ENCODE measurements at places on chromosomes 7 and 10.

DNA sequence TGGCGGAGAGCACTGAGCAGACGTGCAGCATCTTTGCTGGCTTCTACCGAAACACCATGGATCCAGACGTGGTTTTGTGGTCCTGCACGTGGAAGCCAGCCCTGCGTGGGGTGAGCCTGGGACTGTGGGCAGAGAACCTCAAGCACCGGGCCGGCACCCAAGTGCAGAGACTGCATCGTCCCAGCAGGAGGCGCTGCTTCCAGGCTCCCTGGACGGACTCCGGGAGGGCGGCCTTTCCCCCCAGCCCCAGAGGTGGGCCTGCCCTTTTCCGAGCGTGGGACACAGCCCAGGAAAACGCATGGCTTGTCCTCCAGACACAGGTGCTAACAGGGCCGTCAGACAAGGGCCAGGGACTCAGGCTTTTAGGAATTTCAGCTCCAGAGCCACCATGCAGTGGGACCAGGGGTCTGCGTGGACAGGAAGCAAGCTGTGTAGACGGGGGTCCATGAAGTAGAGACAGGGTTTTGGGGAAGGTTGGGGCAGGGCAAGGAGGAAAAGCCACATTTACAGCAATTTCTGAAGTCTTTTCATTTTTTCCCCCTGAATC is 303.9 kb downstream of the WDR37 start:
- no peak for DNase-seq

DNA sequence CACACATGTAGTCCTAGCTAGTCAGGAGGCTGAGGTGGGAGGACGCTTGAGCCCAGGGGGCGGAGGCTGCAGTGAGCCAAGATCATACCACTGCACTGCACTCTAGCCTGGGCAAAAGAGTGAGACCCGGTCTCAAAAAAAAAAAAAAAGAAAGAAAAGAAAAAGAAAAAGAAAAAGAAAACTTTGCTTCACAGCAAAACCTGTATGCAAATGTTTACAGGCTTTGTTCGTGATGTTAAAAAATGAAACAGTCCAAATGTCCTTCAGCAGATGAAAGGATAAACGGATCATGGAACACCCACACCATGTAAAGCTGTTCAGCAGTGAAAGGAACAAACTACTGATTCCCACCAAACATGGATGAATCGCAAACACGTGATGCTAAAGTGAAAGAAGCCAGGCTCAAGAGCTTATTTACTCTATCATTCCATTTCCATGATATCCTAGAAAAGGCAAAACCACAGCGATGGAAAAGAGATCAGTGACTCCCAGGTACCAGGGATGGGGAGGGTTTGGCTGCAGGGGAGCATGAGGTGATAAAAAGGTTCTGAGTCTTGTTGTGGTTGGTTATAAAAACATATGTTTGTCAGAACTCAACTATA is 15.1 kb downstream of the LRRC20 start:
- DNase-seq = no peak

DNA sequence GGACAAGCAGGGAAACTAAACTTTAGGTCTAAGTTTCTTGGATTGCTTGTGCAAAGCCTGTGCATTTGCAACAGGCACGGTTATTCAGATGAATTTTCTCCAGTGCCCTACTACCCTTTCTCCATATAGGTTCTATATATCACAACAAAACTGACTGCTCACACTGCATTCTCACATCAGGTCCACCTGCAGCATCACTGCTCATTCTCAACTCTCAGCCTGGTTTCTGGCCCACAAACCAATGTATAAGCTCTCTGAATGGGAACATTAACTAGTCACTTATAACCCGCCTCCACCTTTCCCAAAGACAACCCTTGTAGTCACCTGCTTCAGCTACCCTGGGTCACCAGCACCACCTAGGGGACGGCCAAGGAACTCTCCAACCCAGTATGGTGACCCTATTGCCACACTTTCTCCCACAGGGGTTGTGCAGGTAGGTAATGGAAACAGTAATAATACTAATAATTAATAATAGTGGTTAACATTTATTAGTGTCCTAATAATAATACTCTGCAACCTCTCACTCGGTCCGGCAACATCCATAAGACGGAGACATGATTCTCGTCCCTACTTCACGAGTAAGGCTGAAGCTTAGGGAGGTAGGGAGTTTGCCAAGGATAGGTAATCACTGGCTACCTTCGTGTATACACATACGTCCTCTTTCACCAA is 97.3 kb downstream of the CLEC2L start:
- DNase-seq = no peak

DNA sequence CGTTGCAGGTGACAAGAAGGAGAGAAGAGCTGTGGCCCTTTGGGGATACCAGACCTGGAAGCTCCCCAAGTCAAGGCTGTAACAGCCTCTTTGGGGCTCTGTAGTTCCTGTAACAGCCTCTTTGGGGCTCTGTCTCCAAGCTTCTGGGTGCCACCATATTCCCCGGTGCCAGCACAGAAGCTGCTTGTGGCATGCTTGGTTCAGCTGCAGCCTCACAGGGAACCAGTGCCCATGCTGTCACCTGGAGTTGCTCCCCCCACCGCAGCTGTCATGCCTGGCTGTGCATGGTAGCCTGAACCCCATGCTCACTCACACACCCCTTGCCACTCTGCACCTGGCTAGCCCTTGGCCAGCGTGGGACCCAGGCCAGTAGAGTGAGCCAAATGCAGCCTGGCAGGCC is 109.1 kb downstream of the ELAPOR2 start:
- DNase-seq = no peak

GRCh38 chr7:66145400-66146104 is 30.9 kb downstream of the CRCP start:
- no peak for DNase-seq

DNA sequence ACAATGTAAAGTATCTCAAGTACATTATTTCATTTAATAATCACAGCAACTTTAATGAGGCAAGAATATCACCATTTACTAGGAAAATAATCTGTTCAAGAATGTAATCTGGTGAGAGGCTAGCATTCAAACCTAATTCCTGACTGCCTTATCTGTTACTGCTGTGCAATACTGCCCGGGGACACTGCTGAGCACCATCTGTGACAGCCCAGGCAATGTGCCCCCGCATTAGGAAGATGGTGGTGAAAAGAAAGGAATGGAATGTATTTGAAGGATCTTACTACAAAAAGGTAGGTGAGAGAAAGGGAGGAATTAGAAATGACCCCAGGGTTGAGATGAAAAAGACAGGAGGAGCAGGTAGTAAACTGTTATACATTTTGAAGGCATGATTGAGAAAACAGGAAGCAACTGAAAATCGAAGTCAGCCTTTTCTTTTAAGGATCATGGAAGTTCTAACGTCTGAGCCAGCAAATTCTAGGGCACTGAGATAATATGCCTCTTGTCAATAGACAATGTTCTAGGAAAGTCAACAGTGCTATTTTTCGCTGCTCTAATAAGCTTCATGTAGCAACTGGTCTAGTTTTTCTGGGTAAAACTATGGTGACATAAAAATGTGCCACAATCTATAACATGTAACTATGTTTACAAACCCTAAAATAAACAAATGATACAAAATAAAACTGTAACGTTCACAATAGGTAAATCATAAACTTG is 90.4 kb downstream of the ETV1 start:
- no peak for DNase-seq

DNA sequence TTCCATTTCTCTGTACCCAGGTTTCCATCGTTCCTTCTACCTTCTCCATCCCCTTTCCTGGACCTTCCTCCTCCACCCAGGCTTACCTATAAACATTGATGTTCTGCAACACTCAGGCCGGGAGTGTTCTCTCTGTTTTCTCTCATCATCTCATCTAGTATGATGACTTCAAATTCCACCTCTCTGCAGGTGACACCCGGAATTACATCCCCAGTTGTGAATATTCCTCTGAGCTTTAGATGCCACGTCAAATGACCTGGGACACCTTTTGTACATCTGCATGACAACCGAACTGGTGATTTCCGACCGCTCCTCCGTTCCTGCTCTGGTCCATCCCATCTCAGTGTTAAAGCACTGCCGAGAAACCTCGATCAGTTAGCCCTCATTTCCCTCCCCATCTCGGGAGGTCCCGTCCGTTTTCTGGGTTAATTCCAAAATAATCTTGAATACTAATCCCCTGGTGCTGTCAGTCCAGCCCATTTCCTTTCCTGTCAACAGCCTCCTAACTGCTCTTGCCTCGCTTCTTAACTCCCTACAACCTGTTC is 76.7 kb upstream of the SAMD8 start:
- no peak for DNase-seq

DNA sequence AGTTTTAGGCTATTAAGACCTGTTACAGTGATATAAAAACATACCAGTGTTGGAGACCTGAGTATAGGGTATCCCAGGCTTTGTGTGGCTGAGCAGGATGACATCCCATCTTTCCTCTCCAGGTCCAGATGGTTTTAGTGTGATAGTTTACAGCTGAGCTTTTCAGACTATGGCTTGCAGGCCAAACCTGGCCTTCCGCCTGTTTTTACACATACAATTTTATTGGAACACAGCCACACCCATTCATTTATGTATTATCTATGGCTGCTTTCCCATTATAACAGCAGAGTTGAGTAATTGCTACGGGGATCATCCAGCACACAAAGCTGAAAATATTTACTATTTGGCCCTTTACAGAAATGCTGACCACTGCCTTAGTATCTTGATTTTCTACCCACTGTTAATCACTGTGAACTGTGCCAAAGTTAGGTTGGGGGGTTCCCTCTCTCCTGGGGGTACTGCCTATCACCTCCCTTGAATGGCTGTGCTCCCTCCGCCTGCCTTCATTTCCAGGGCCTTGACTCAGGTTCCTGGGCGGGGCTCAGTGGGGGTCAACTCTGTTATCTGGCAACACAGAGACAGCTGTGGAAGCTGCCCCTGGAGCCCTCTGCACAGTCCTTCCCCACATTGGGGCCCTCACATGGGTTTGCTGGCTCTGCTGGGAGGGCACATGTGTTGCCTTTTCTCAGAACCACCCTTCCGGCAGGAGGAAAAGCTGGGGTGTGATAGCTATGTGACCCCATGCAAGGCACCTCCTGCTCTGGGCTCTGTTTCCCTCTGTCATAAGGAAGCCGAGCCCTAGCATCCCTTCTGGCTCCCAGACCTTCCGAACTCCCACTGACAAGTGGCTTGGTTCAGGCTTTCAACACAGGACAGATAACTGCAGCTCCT is 40.3 kb upstream of the SH2D4B start:
- DNase-seq = no peak

Data from SHP77 treated with DMSO at 0.1 percent for 48 hours (cell line).